ENCODE measurements at places on chromosomes 3 and 15. TPM values are rescaled to one million over a fixed set of nuclear protein-coding genes. Genes with fewer than 3 reads are reported as not detected.
A peak's percentile ranks its signal among the peaks of the same experiment; 100 is the strongest.

GRCh38 chr3:127389913-127390312 is 102.1 kb upstream of the PRR20G start:
- H3K4me1 ChIP-seq = no peaks in the 10 kb centered on the region
- DNase-seq = no peak
- no peak overlapping the region for H3K27ac ChIP-seq
- H3K36me3 ChIP-seq = no peaks in the 10 kb centered on the region
- H3K27me3 ChIP-seq = no peaks in the 10 kb centered on the region

DNA sequence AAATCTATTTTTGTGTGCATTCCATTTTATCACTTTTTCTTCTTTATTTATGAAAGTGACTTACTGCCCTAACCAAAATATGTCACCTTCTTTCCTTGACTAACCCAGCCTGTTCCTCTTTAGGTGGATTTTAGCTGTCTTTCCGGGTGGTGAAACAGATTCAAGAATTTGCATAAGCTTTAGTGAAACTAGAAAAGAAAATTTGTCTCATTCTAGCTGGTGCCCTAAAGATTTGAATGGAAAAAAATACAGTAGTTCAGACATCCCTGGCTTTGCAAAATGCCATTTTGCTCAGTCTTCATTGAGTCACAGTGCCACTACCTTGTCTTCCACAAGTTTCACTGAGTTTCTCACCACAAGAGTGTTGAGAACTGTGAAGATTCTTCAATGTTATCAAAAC is 28.2 kb upstream of the CCDC50 start:
- H3K27me3 ChIP-seq = no peaks in the 10 kb centered on the region
- DNase-seq = no peak
- no peaks in the 10 kb centered on the region for H3K36me3 ChIP-seq
- no peak overlapping the region for H3K4me3 ChIP-seq

- no peak overlapping the region for H3K4me3 ChIP-seq
- no peak overlapping the region for H3K27ac ChIP-seq
- H3K27me3 ChIP-seq = no peaks in the 10 kb centered on the region
- no peaks in the 10 kb centered on the region for H3K36me3 ChIP-seq
These were observed 103.4 kb upstream of the SELENOK start for GRCh38 chr3:53994986-53995603.

DNA sequence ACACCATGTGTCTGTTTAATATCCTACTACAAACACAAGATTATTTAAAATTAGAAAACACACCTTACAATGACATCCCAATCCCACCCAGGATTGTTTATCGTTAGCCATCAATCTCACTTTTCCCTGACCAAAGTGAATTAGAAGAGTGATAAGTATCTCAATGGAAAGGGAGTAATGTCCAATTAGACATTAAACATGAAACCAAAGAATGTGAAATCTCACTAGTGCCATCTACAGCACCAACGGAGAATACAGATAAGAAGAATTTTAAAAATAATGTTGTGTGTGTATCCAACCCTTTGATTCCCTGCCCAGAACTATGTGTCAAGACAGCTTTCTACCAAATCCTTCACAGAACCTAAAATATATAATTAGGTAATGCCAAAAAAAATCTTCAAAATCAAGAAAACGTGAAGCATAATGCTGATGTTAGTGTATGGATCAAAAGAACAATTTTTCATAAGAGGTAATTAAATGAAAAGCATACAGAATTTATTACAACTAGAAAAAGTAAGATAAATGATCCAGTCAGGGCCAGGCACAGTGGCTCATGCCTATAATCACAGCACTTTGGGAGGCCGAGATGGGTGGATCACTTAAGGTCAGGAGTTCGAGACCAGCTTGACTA is 64.2 kb downstream of the SCAPER start:
- peak; percentile 52 for DNase-seq
- H3K27ac ChIP-seq = no peak overlapping the region
- no peak overlapping the region for H3K4me3 ChIP-seq

- H3K27ac ChIP-seq = no peak overlapping the region
- H3K27me3 ChIP-seq = 0 out of 2 replicates have a peak, but pooled peaks cover 3% of the 10 kb centered on the region
- DNase-seq = no peak
- no peak overlapping the region for H3K4me3 ChIP-seq
- no peaks in the 10 kb centered on the region for H3K4me1 ChIP-seq
These were observed 27.1 kb upstream of the SLC30A4 start for GRCh38 chr15:45549541-45550220.

RASGRP1 gene
- total RNA-seq = 1.4 TPM

All from SJCRH30 (cell line).